ENCODE measurements at places on chromosomes 2 and 18. TPM values are rescaled to one million over a fixed set of nuclear protein-coding genes. Genes with fewer than 3 reads are reported as not detected.

GRCh38 chr18:68494802-68495581 lies 219.9 kb downstream of the TMX3 start:
- H3K36me3 ChIP-seq: no peaks in the 10 kb centered on the region
- DNase-seq: no peak
- H3K4me3 ChIP-seq: no peak overlapping the region
- H3K4me1 ChIP-seq: no peaks in the 10 kb centered on the region
- no peak overlapping the region for H3K27ac ChIP-seq

Gene SLC11A1
- 32.3 TPM for total RNA-seq

Gene POTEJ
- total RNA-seq: 17.2 TPM

Gene NOL4
- 17.2 TPM for total RNA-seq

DNA sequence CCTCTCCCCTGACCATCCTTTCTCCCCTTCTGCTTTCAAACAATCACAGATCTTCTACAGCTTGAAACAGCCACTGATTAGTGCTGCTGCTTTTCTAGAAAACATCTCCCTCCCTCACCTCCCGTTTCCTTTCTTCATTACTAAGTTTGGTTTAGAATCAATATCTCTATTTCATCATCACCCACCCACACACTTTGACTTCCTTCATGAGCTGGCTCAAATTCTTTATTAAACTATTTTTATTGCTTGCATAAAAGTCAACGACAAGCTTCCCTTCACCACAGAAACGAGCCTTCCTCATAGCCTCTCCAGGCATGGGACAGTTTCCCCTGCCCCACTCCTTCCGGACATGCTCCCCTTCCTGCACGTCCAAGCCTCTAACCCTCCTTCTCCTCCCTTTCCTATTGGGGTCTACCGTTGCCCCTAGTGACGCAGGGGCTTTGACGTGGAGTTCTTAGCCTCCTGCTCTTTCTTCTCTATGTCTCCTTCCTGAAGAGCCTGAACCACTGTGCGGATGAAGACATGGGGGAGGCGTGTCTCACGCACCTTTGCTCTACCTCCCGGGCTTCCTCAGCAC lies 172.0 kb downstream of the AFF3 start:
- no peak overlapping the region for H3K4me3 ChIP-seq
- no peaks in the 10 kb centered on the region for H3K36me3 ChIP-seq
- DNase-seq: no peak
- no peak overlapping the region for H3K27ac ChIP-seq

DNA sequence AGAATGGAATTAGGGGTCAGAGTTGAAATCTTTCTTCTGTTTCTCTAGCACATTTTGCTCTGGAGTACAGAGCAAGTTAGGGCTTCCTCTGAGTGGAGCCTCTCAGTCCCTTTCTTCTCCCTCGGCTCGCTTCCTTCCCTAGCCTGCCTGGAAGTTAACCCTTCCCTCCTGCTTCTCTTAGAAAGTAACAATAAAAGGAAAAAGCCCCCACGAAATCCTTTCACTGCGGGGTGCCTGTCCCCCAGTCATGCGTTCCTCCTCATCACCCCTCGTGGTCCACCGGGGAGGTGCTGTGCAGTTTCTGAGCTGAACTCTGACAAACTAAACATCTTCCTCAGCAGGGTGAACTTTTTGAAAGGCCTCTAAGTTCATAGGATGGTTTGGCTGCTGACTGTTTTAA lies 2.0 kb downstream of the IGFBP2 start:
- no peaks in the 10 kb centered on the region for H3K36me3 ChIP-seq
- no peaks in the 10 kb centered on the region for H3K27me3 ChIP-seq
- no peak overlapping the region for H3K27ac ChIP-seq
- H3K4me3 ChIP-seq: no peak overlapping the region

DNA sequence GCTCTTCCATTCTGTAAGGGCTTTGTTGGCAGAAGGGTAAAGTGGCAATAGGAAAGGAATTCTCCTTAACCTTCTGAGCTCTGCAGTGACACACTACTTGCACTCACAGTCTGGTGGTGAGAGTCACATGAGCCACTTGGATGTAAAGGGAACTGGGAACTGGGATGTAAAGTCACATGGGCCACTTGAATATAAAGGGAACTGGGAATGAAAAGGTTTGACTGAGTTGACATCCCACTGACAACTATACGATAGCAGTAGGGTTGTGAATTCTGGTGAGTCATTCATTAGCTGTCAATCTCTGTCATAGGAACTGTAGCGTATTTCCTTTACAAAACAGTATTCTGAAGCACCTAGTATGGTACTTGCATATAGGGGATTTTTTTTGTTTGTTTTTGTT lies 5.5 kb downstream of the RPE start:
- no peak overlapping the region for H3K4me3 ChIP-seq
- H3K4me1 ChIP-seq: peaks cover 6% of the 10 kb centered on the region
- H3K27ac ChIP-seq: no peak overlapping the region
- no peak for DNase-seq
- H3K36me3 ChIP-seq: no peaks in the 10 kb centered on the region

Gene RELCH
- 41.6 TPM for total RNA-seq

GRCh38 chr2:79219383-79219988 lies 59.9 kb upstream of the REG3A start:
- no peak overlapping the region for H3K27ac ChIP-seq
- H3K4me1 ChIP-seq: no peaks in the 10 kb centered on the region
- DNase-seq: peak; percentile 73
- no peaks in the 10 kb centered on the region for H3K27me3 ChIP-seq
- H3K36me3 ChIP-seq: no peaks in the 10 kb centered on the region

GRCh38 chr2:197360744-197361156 lies 50.2 kb upstream of the ANKRD44 start:
- no peaks in the 10 kb centered on the region for H3K27me3 ChIP-seq
- H3K27ac ChIP-seq: no peak overlapping the region
- no peaks in the 10 kb centered on the region for H3K36me3 ChIP-seq
- no peak overlapping the region for H3K4me3 ChIP-seq

- peaks cover 2% of the 10 kb centered on the region for H3K4me1 ChIP-seq
- DNase-seq: peak; percentile 56
- H3K36me3 ChIP-seq: no peaks in the 10 kb centered on the region
These were observed 50.5 kb upstream of the GORASP2 start for GRCh38 chr2:170878505-170878904.

Gene MGAT5
- 73.8 TPM for total RNA-seq

Gene SMARCAL1
- total RNA-seq: 39.1 TPM

GRCh38 chr18:10421859-10422258 lies 32.6 kb upstream of the APCDD1 start:
- H3K4me3 ChIP-seq: no peak overlapping the region
- H3K27me3 ChIP-seq: no peaks in the 10 kb centered on the region
- no peak for DNase-seq
- no peak overlapping the region for H3K27ac ChIP-seq
- no peaks in the 10 kb centered on the region for H3K36me3 ChIP-seq

Gene ANO7
- 2.5 TPM for total RNA-seq

- H3K27me3 ChIP-seq: no peaks in the 10 kb centered on the region
- no peaks in the 10 kb centered on the region for H3K4me1 ChIP-seq
- no peaks in the 10 kb centered on the region for H3K36me3 ChIP-seq
- DNase-seq: no peak
- no peak overlapping the region for H3K27ac ChIP-seq
- H3K4me3 ChIP-seq: no peak overlapping the region
These were observed 555 bp downstream of the ALPI start for GRCh38 chr2:232456296-232457120.

GRCh38 chr2:142997231-142997630 lies 119.8 kb downstream of the KYNU start:
- H3K27me3 ChIP-seq: no peaks in the 10 kb centered on the region
- no peaks in the 10 kb centered on the region for H3K4me1 ChIP-seq
- no peak for DNase-seq
- no peak overlapping the region for H3K4me3 ChIP-seq
- no peak overlapping the region for H3K27ac ChIP-seq
- no peaks in the 10 kb centered on the region for H3K36me3 ChIP-seq

DNA sequence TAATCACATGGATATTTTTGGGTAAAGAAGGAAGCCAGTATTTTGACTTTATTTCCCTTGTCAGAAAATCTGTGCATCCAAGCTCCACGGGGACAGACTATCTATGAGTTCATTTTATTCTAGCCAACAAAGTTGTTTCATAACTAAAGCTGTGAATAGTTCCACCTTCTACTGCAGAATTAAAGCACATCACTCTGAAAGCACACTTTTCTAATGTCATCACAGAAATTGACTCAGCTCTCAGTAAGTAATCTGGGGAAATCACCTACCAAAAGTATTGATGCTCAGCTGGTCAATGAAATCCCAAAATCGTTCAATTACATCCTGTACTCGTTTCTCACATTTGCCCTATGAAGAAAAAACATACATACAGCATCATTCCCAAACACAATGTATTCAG lies 19.1 kb downstream of the IAH1 start:
- no peak overlapping the region for H3K27ac ChIP-seq
- H3K4me3 ChIP-seq: no peak overlapping the region
- H3K36me3 ChIP-seq: no peaks in the 10 kb centered on the region
- no peaks in the 10 kb centered on the region for H3K27me3 ChIP-seq

Gene UGT1A4
- not detected for total RNA-seq

Gene SCRN3
- 20.2 TPM for total RNA-seq

DNA sequence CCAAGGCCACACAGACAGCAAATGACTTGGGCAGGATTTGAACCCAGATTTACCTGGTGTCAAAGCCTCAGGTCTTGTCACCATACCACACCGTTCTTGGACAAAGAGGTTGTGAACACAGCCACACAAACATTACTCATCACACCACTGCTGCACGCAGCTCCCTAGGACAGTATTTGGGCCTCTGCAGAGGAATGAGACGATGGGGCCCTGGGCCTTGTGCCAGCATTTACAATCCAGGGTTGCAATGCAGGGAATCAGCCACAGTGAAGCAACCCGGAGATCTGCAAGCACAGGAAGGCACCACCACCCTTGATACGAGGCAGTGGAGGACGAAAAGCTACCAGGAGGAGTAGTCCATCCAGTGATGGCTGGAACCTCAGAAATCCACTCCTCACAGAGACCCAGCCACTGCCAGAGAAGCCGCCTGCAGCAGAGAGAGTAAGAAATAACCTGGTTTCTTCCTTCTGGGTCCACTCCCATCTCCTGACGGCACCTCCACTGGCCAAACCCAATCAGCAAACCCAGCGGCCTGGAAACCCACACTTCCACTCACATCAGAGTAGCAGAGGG lies 3.7 kb upstream of the MTCL1 start:
- no peak overlapping the region for H3K4me3 ChIP-seq
- H3K36me3 ChIP-seq: no peaks in the 10 kb centered on the region
- no peaks in the 10 kb centered on the region for H3K27me3 ChIP-seq
- no peak overlapping the region for H3K27ac ChIP-seq
- no peak for DNase-seq

- H3K27me3 ChIP-seq: no peaks in the 10 kb centered on the region
- no peak overlapping the region for H3K4me3 ChIP-seq
- no peaks in the 10 kb centered on the region for H3K4me1 ChIP-seq
- DNase-seq: no peak
- no peaks in the 10 kb centered on the region for H3K36me3 ChIP-seq
These were observed 320.9 kb upstream of the TCF4 start for GRCh38 chr18:55908901-55909366.

GRCh38 chr18:22424565-22424963 lies 6.8 kb upstream of the CTAGE1 start:
- H3K4me3 ChIP-seq: no peak overlapping the region
- no peak for DNase-seq
- no peaks in the 10 kb centered on the region for H3K4me1 ChIP-seq
- H3K36me3 ChIP-seq: no peaks in the 10 kb centered on the region
- no peaks in the 10 kb centered on the region for H3K27me3 ChIP-seq

DNA sequence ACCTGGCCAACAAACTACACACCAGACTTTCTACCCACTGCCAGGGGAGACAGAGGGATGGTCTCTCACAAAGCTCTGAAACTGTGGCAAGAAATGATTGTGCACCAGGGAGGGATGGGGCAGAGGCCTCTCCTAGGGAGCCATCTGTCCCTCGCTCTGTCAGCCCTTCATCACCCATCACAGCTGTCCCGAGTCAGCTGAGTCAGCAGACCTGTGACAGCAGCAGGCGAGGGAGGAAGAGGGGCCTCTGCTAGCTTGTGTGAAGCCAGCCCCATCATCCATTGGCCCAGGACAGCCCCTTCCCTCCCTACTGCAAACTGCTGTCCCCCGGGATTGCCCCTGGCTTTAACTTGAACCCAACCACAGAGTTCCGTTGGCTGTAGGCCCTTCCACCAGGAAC lies 5.0 kb downstream of the SH2D6 start:
- H3K27ac ChIP-seq: no peak overlapping the region
- no peak for DNase-seq
- H3K4me1 ChIP-seq: peaks cover 28% of the 10 kb centered on the region
- no peak overlapping the region for H3K4me3 ChIP-seq
- H3K36me3 ChIP-seq: no peaks in the 10 kb centered on the region

Gene COL3A1
- total RNA-seq: 39.7 TPM

DNA sequence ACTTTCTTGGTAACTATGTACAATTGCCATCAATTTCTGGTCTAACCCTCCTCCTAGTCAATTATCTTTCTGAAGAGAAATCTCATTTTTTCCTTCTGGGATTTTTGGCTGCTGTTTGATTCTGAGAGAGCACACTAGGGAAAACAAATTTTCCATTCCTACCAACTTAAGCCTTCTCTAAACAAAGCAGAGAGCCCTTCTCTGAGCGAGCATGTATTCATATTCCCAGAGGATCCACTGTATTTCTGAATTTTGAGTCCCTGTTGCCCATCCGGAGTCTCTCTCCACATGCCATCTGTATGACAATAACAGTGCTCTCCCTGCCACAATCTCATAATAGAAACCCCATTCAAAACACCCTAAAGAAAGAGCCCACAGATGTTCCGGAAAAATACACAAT lies 78.5 kb downstream of the MAIP1 start:
- no peak overlapping the region for H3K27ac ChIP-seq
- H3K36me3 ChIP-seq: no peaks in the 10 kb centered on the region
- no peaks in the 10 kb centered on the region for H3K4me1 ChIP-seq
- no peak for DNase-seq
- no peak overlapping the region for H3K4me3 ChIP-seq
- H3K27me3 ChIP-seq: no peaks in the 10 kb centered on the region

Gene CLEC4F
- 0.79 TPM for total RNA-seq

DNA sequence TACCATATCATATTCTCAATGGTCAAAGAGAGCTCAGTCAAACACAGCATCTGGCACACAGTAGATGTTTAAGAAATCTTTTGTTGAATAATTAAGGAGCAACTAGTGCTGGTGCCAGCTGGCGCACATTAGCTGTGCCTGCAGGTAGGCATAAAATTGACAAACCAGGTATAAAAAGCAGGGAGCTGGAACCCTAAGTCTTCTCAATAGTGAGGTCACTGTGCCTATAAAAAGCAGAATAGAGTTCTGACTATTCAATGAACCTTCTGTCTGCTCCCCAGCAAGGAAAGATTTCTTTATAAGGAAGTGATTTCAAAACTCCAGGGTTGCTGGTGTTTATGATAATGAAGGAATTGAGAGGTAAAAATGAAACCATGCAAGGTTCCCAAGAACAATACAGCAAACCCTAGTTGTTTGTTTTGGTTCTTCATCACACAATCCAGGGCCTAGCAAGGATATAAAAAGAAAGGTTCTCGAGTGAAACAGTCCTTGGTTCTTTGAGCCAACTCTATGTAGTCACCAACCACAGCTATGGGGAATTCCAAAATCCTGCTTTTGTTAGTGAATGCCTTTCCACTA lies 76.1 kb downstream of the THADA start:
- H3K27me3 ChIP-seq: no peaks in the 10 kb centered on the region
- DNase-seq: no peak
- no peaks in the 10 kb centered on the region for H3K36me3 ChIP-seq
- no peak overlapping the region for H3K4me3 ChIP-seq

Gene CPLX4
- 0.55 TPM for total RNA-seq

All from testis (tissue), 5 donors.